ENCODE measurements at places on chromosomes 11 and 22.

DNA sequence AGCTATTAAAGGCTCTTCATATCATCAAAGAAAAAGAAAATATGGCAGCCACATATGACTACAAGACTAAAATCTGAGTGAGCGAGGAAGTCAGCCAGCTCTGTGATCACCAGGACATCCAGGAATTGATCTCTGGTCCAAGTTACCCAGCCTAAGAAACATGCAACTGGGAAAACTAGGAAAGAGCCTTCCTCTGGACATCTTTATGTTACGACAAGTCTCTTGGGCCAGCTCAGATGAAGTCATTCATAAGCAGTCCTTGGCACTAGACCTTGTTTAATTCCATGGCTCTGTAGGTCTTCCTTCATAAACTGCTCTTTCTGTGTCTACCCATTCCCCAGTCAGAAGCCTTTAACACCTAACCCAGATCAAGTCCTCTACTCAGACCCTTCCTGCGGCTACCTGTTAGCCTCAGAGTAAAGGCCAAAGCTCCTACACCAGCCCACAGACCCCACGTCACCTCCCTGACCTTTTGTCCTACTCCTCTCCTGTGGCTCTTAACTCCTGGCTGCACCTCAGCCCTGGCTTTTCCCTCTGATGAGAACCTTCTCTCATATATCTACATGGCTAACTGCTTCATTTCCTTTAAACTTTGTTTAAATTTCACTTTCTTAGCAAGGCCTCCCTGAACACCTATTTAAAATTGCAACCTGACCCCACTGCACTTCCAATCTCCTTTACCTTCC is 134.0 kb downstream of the KIF18A start:
- DNase-seq, result no peak

DNA sequence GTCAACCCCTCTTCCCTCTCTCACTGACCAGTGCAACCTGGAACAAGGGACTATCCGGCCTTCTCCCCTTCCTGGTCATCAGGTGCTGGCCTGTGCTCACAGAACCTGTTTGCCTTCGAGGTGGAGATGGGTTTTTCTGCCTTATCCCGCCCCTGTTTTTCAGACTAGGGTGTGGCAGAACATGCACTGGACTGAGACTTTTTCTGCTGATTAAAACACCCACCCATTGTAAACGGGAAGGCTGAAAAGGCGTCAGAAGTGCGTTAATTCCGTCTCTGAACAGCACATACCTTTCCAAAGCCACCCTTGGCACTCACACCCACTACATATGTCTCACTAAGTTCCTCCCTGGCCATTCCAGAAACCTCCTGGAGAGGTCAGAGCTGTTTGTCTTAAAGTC is 4.4 kb upstream of the B3GNT6 start:
- no peak for DNase-seq

GRCh38 chr11:82004537-82005213 is 729.0 kb downstream of the FAM181B start:
- no peak for DNase-seq

DNA sequence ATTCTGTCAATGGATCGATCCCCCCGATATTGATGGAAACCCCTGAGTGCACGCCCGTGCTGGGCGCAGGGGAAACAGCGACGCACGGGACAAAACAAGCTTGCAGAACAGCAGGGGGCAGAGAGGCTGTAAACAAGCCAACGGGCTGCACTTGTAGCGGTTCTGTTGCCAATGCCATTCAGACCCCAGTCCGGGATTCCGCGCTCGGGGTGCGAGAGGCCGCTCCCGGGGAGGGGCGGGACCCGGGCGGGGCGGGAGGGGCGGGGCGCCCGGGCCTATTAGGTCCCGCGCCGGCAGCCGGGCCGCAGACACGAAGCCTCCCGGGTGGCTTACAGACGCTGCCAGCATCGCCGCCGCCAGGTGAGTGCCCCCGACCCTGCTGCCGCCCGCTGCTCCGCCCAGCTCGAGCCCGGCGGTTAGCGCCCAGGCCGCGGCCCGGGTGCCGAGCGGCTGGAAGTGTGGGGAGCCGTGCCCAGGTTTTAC is at the start of gene BIK:
Gene BIK (plus strand): TSS at position 307 of the 483 bp plus-strand sequence. CDS start 13,273 bp downstream, outside the sequence.
- peak; percentile 37 for DNase-seq

DNA sequence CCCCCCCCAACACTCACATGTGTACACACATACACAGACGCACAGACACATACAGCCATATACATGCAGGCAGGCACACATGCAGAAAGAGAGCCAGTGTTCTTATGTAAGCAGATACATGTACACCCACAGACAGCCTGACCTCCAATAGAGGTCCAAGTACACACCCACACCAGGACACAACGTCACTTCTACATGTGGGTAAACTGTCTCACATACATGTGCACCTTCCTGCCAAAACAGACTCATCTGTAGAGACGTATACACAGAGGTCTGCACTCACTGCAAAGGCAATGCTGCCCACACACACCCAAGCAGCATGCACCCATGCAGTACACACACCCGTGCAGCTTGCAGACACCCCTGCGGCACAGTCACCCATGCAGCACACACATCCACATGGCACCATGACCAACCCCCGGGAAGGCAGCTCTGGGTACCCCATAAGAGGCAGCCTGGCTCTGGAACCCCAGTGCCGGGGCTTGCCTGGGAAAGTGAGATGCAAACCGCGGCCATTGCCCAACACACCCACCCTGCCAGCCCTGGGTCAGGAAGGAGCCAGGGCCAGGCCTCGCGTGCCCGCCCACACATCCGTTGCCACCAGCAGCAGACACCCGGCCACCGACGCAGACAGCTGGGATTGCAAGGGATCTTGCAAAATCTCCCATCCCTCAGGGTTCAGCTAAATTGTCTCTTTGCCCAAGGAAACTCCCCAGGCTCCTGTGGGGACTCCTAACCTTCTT is 10.1 kb downstream of the CASTOR1 start:
- no peak for DNase-seq

DNA sequence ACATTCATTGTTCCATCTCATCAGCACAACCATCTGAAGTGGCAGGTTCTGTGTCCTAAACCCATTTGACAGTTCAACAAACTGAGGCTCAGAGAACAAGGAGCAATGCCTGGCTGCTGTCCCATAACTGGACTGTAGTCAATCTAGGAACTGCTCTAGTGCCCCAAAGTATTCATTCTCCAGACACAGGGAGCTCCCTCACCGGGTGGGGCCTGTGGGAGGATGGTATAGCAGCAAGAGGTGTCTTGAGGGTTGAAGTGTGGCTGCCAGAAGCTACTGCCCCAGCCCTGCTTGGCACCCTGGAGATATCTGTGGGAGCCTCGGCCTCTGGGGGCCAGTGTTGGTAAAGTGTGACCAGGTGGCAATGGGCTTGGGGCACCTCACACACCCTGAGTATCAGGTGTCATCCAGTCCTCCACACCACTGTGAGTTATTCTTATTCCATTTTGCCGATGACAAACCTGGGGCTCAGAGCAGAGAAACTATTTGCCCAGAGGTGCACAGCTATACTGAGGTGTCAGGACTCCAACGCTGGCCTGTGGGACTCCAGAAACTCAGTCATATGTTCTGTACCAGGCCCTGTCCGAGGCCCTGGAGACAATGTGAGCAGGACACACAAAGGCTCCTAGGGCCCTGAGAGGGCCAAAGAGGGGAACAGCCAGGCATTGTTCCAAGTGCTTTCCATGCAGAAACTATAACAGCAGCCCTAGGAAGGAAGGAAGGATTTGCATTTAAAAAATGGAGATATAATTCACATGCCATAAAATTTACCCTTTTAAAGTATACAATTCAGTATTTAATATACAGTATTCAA is 46.0 kb upstream of the KLHL35 start:
- DNase-seq, result no peak

GRCh38 chr11:66766681-66767080 is 37.7 kb upstream of the SPTBN2 start:
- no peak for DNase-seq

GRCh38 chr11:77236901-77237300 is 64.6 kb downstream of the GDPD4 start:
- no peak for DNase-seq

GRCh38 chr11:84865791-84866535 is 761.2 kb downstream of the DLG2 start:
- no peak for DNase-seq

- DNase-seq, result no peak
Observed at GRCh38 chr11:46342239-46342638, 5.0 kb upstream of the DGKZ start.

- DNase-seq, result no peak
Observed at GRCh38 chr11:27524155-27524554, 17.6 kb upstream of the LIN7C start.

GRCh38 chr22:40609216-40609615 is 27.3 kb downstream of the MRTFA start:
- no peak for DNase-seq

GRCh38 chr11:125425601-125426000 is 70.5 kb downstream of the FEZ1 start:
- DNase-seq, result no peak

DNA sequence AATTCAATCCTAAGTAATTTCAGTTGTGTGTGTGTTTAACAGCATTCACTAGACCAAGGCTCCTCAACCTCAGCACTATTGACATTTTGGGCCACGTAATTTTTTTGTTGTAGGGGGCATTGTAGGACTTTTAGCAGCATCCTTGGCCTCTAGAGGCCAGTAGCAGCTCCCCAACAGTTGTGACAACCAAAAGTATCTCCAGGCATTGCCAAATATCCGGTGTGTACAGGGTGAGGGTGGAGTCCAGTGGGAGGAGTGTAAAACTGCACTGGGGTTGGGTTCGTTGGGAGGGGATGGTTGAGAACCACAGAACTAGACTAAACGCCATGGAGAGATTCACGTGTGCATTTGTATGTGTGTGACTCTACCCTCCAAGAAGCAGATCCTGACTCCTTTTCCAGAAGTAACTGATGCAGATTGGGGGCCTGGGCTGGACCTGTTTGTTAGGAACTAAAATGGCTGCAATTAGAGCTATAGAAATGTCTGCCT is 5.9 kb upstream of the PHF21A start:
- peak; percentile 49 for DNase-seq

DNA sequence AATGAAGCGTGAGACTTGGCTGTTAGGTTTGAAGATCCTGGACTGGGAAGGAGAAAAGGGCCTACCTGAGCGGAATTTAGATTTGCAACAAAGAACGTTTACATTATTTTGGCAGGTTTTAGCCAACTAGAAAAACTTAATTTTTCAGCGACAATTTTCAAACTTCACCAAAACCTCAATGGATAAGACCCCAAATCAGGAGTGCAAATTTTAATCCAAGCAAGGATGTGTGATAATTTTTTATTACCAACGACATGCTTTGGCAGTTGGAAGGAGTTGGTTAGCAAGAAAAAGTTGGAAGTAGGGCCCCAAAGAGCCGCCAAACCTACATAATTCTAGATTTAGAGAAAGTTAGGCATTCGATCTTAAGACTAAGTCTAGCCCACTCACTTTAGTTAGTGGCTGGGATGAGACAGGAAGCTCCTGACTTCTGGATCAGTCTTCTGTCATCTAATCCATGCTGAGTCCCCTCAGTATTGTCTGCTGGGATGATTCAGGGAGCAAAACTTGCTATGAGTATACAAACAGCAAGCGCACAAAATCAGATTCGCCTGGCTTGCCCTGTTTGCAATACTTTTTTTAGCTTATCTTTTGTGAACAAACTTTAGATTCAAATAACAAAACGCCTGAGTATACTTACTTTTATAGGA is 787 bp upstream of the RDX start:
- DNase-seq, result no peak

- DNase-seq, result no peak
Observed at GRCh38 chr22:20299746-20300136, 20.1 kb downstream of the DGCR6L start.

GRCh38 chr22:20151276-20151588 is 377 bp upstream of the CCDC188 start:
- no peak for DNase-seq

DNA sequence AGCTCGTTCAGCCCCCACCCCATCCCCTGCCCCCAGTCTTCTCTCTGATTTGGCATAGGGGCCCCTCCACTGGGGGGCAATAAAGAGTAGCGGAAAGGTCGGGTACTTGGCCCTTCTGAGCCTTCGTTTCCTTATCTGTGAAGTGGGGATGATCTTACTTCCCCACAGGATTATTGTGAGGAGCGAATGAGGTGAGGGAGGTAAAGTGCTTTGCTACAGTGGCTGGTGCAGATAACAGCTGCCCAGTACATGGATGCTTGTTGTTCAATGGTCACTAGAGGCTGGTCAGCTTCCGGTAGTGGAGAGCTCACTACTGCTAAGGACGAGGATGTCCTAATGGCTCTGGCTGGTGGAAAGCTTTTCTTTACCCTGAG is 101.2 kb downstream of the CEP164 start:
- DNase-seq, result no peak

DNA sequence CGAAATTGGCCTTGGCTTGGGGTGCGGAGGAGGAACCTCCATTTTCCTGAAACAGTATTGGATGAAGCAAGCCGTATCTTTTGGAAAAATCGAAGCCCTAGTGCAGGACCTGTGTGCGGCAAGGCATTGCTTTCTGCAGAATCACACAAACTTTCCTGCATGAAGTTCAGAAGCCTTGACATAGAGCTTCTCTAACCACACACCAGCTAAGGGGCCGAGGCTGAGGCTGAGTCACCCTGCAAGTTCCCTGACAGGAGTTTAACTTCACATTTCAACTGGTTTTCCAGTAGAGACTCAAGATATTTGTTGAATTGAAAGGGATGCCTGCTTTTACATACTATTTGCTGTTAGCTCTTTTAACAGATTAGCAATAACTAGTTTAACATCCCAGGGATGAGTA is 67.8 kb downstream of the TCF20 start:
- peak; percentile 59 for DNase-seq

- DNase-seq, result no peak
Observed at GRCh38 chr11:117869604-117870003, 6.9 kb downstream of the FXYD6 start.

GRCh38 chr11:72767203-72768062 is 15.2 kb upstream of the ARAP1 start:
- DNase-seq, result no peak

- DNase-seq, result peak; percentile 70
Observed at GRCh38 chr11:44611687-44612434, 46.4 kb downstream of the CD82 start.

DNA sequence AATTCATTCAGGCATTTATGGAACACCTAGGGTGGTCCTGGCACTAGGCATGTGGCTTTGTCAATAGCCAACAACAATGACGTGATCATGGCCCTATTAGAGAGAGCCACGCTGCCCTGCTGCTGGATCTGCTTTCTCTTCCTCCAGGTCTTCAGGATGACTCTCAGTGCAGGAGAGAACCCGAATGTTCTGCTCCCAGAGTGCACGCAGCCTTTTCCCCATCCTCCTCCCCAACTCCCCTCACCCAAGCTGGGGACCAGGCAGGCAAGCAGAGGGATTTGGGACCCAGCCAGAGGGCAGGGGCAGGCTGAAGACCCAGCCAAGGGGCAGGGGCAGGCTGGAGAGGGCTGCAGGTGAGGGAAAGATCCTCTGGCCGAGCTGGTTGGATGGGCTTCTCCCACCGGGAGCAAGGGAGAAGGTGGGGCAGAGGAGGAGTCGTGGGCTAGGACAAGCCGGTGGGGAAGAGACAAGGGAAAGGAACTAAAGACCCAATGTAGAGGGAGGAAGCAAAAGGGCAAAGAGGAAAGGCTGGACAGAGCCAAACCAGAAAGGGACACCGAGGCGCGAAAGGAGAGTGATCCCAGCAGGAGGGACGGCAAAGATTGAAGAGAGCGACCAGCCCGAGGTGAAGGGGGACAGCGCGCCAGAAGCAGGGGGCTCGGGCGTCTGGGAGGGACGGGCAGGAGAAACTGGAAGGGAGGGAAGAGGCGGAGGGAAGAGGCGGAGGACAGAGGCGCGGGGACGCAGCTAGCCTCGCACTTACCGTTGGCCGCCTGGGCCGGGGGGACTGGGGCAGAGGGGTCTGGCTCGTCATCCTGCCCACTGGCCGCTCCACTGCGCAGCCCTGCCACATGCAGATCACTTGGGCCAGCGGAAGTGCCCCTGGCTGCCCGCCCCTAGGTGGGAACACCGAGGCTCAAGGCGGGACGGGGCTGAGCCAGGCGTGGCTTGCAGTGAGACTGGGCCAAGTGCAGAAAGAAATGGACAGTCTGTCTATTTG is at the start of gene KCTD14:
Gene KCTD14 (minus strand): TSS at position 880 of the 1,000 bp plus-strand sequence. CDS start 27 bp downstream, at position 853.
- DNase-seq, result no peak

Measured in stimulated activated CD4-positive, alpha-beta T cell treated with anti-CD3 and anti-CD28 coated beads, Interleukin-4, amount 100 ng/mL, for 24 hours (primary cell).